ENCODE measurements at places on chromosomes 4 and X.

GRCh38 chr4:158819942-158820786 lies 51.3 kb downstream of the FNIP2 start:
- no peak for DNase-seq

GRCh38 chrX:71949844-71950445 lies 39.3 kb downstream of the NHSL2 start:
- DNase-seq = no peak

DNA sequence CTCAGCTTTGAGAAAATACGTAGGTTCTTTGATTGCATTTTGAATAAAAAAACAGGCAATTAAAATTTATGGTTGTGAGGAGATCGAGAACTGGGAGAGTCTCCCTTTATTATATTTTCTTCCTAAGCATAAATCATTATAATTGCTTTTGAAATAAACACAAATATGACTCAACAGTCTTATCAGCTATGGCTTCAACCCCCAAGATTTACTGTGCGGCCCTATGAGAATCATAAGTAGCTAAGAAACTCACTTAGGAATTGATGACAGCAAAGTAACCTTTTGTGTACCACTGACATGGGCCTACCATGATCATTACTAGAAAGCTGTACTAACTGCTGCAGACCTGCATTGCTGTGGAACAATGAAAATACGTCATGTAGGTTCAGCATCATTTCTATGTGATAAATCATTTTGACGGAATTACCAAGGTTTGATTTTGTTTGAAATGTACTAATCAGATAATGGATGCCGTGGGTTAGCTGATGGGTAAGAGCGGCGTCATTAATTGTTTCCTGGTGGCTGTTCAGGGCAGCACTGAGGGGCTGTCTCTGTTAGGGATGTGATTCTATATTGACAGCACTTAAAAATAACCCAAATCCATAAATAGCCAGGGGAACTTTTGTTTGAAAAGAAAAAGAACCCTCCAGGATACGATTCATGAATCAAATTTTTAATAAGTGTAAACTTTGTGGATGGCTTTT lies 51.5 kb upstream of the GPRIN3 start:
- no peak for DNase-seq

GRCh38 chr4:98638661-98639060 lies 19.8 kb downstream of the TSPAN5 start:
- DNase-seq = no peak

DNA sequence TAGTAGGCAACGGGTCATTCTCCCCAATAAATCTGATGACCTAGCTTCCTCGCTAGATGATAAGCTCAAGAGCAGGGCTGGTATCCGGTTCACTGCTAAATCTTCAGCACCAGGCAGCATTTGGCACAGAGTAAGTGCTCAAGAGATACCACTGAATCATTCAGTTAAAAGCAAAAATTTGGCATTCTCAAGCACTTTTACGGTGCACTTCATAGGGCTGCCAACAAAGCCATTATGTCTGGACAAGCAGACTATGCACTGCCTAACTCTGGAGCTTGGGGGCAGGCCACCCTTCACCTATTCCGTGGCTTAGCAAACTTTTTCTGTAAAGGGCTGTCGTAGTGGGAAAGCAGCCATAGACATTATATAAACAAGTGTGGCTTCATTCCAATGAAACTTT lies 23.8 kb upstream of the CXorf38 start:
- DNase-seq = no peak

DNA sequence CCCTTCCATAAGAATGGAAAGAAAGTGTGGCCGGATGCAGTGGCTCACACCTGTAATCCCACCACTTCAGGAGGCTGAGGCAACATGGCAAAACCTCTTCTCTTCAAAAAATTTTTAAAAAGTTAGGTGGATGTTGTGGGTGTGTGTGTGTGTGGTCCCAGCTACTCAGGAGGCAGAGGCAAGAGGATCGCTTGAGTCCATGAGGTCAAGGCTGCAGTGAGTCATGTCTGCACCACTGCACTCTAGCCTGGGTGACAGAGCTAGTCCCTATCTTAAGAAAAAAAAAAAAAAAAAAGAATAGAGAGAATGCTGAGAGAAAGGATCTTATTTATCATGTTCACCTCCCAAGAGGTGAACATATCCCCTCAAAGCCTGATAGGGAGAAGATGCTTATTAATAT lies 492.1 kb upstream of the SMIM31 start:
- DNase-seq = no peak

DNA sequence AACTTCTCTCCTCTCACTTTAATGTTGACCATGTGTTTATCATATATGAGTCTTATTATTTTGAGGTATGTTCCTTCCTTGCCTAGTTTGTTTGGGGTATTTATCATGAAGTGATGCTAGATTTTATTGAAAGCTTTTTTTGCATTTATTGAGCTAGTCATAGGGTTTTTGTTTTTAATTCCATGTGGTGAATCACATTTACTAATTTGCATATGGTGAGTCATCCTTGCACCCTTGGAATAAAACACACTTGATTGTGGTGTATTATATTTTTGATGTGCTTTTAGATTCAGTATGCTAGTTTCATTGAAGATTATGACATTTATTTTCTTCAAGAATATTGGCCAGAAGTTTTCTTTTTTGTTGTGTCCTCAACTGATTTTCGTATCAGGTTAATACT lies 464.6 kb downstream of the PCDH18 start:
- no peak for DNase-seq

DNA sequence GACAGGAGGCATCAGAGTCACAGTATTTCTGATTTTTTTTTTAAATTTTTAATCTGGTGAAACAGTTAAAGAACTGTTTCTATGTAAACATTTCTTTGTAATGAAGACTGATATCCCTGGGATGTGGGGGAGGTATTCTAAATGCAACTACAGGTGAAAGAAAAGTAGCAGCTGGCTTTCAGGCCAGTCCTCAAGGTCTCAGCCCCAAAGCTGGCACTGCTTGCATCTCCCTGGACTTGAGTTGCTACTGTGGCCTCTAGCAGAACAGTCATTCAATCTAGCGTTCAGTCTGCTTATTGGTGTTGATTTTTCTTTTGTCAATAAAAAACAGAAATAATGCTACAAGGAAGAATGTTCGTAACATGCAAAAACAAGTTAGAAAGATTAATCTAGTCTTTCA lies 4.9 kb downstream of the MBNL3 start:
- DNase-seq = no peak

- no peak for DNase-seq
Measured at GRCh38 chrX:112380541-112381278, 298.1 kb upstream of the TRPC5 start.

GRCh38 chr4:150280081-150280895 lies 202.0 kb downstream of the DCLK2 start:
- peak; percentile 72 for DNase-seq

- no peak for DNase-seq
Measured at GRCh38 chrX:15820106-15821073, 30.1 kb downstream of the ZRSR2 start.

DNA sequence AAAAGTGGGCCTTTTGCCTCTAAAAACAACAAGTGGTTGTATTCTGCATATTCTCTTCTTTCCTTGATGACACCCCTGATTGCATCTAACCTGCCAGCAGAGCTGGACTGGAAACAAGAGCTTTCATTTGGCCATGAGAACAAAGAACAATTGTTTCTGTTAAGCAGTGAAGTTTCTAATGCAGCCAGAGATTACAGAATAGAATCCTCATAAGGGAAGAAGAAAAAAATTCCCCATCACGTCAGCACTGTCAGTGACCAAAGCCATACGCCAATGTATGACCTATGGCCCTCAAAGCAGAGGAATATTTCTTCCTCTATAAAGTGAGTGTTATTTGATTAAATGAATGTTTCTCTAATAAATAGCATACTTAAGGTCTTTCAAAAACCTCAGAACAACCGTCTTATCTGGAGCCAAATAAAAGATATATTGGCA lies 529.1 kb upstream of the INTU start:
- no peak for DNase-seq

DNA sequence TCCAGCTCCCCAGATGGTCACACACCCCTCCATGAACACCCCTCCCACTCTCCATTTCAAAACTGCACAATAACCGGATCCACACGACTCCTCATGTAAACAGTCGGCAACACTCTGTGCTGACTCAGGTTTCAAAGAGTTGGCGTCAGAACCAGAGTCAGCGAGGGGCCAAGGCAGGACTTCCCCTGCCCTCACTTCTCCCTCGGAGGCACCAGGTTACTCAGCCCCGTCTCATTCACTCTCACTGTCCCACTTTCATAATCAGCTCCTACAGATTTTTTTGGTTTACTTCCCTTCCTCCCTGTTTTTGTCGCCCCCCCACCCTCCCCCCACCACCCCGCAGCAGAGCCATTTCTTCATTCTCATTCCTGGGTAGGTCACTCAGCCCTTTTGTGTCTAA lies 2.7 kb upstream of the TIMP1 start:
- DNase-seq = no peak

GRCh38 chr4:42488554-42488953 lies 91.3 kb downstream of the SHISA3 start:
- DNase-seq = no peak

GRCh38 chr4:77282305-77282704 lies 125.3 kb downstream of the CCNG2 start:
- no peak for DNase-seq

DNA sequence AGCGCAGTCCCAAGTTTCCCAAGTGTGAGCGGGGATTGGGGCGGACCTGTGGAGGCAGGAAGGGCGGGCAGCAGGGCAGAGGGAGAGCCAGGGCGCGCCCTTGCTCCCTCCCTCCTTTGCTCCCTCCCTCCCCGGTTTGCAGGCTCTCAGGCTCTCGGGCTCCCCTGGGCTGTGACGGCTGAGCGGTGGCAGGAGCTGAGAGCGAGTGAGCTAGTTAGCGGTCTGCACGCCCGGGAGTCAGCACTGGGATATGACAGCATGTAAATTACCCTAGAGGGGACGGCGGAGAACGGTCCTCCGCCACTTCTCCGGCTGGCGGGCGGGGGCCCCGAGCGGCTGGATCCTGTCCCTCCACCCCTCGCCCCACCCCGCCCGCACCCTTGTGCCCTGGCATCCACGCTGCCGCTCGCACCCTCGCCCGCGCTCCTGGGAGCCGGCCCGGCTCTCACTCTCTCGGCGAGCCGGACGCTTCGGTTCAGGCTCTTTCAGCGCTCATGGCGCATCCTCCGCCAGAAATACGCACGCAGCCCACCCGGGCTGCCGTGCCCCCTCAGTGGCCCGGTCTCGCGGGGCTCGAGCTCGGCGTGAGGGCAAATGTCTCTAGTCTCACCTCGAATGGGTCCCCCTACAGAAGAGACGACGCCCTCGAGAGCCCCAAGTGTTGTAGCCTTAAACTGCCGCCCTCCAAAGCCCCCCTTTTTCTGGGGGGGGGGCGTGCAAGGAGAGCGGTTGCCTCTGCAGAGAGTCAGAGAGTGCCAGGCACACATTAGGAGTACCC lies at the start of gene TSC22D3:
Gene TSC22D3 (minus strand): TSS at position 54 of the 778 bp plus-strand sequence. CDS start 368 bp downstream, outside the sequence.
- no peak for DNase-seq
